ENCODE measurements at places on chromosomes 1 and 21. TPM values are rescaled to one million over a fixed set of nuclear protein-coding genes. Genes with fewer than 3 reads are reported as not detected.
A peak's percentile ranks its signal among the peaks of the same experiment; 100 is the strongest.

Gene S100A2
- total RNA-seq = 3.5 TPM

- peak; percentile 86 for DNase-seq
- peaks cover 43% of the 10 kb centered on the region for H3K4me1 ChIP-seq
- H3K27ac ChIP-seq = peak within 1 kb of the TSS; percentile 91
- H3K4me3 ChIP-seq = peak within 1 kb of the TSS; percentile 89
- peaks cover 23% of the 10 kb centered on the region for H3K36me3 ChIP-seq
- no peaks in the 10 kb centered on the region for H3K27me3 ChIP-seq
Observed at GRCh38 chr1:151839457-151840403, at the start of gene C2CD4D. C2CD4D (minus strand) TSS chr1:151839820; CDS start chr1:151838989, 831 bp downstream.

Gene OTUD7B
- 24.7 TPM for total RNA-seq

Gene BTBD19
- total RNA-seq = 35.2 TPM

Gene TMEM61
- not detected for total RNA-seq

DNA sequence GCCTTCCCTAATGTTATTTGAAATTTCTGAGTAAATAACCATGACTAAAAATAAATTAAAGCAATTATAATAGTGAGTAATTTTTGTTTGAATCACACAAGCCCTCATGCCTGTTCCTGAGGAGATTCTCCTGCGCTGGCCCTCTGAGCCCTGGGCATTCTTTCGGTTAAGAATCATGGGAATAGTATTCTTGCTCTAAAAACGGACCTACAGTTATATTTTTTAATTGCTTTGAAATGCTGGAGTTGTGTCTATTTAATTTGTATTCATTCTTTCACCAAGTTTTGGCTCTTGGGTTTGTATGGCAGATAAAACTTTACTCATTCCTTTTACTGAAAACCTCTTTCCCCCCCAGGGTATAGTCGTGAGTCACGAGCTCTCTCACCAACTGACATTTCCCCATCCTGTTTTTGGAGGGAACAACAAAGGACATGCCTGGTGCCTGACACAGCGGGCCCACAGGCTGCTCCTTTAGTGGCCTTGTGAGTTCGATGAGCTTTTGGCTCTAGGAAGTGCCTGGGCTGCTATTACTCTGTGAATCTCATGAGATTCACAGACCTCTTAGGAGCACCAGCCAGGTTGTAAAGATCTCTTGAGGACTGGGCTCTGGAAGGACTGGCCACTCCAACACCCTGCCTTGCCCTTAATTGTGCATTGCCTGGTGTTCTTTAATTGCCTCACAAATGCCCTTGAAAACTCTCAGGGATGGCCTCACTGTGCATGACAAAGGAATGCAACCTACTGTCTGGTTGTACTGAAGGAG, 58.6 kb downstream of the DDR2 start:
- peaks cover 5% of the 10 kb centered on the region for H3K4me1 ChIP-seq
- peaks cover 9% of the 10 kb centered on the region for H3K27me3 ChIP-seq
- H3K36me3 ChIP-seq = no peaks in the 10 kb centered on the region
- peak; percentile 20 for DNase-seq

Gene HHIPL2
- total RNA-seq = not detected

DNA sequence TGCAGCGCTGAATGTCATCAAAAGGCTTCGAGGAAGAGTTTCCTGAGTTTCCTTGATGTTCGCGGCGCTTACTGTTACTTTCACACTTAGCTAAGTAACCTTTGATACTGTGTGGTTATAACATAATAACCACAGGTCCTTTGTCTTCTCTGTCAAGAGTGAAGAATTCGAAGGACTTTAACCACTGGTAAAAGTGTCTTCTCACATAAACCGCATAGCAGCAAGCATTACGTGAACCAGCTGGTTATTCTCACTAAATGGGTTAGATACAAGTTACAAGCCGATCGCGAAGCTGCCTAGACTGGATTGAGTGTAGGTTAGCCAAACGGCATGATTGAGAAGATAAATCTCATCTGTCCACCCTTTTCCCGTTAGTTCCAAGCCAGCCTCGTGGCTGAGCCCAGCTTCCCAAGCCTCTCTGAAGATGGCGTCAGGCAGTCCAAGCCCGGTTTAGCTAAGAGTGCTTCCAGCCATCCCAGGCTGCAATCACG, 18.3 kb upstream of the IFNGR2 start:
- H3K27ac ChIP-seq = peak overlapping the region; percentile 38
- peaks cover 13% of the 10 kb centered on the region for H3K27me3 ChIP-seq
- H3K4me1 ChIP-seq = peaks cover 56% of the 10 kb centered on the region
- DNase-seq = peak; percentile 36
- H3K36me3 ChIP-seq = no peaks in the 10 kb centered on the region
- H3K4me3 ChIP-seq = peak overlapping the region; percentile 37

Gene FAM131C
- 0.33 TPM for total RNA-seq

Gene C1orf210
- total RNA-seq = not detected

- DNase-seq = no peak
- peaks cover 2% of the 10 kb centered on the region for H3K4me1 ChIP-seq
- no peak overlapping the region for H3K27ac ChIP-seq
- no peaks in the 10 kb centered on the region for H3K36me3 ChIP-seq
- H3K27me3 ChIP-seq = peaks cover 2% of the 10 kb centered on the region
Observed at GRCh38 chr21:44255511-44255981, 6.2 kb downstream of the DNMT3L start.

Gene CACNA1S
- total RNA-seq = not detected

Gene SH2D5
- total RNA-seq = 0.12 TPM

- no peak for DNase-seq
- H3K27ac ChIP-seq = peak overlapping the region; percentile 100
- no peaks in the 10 kb centered on the region for H3K27me3 ChIP-seq
- H3K4me3 ChIP-seq = peak overlapping the region; percentile 92
Observed at GRCh38 chr1:153633161-153633753, 609 bp upstream of the CHTOP start.

- H3K27ac ChIP-seq = no peak overlapping the region
- H3K36me3 ChIP-seq = no peaks in the 10 kb centered on the region
- DNase-seq = no peak
- H3K4me1 ChIP-seq = no peaks in the 10 kb centered on the region
- no peaks in the 10 kb centered on the region for H3K27me3 ChIP-seq
- H3K4me3 ChIP-seq = no peak overlapping the region
Observed at GRCh38 chr1:238153939-238154338, 263.2 kb upstream of the ZP4 start.

- DNase-seq = no peak
- no peak overlapping the region for H3K4me3 ChIP-seq
- H3K4me1 ChIP-seq = peaks cover 19% of the 10 kb centered on the region
- no peak overlapping the region for H3K27ac ChIP-seq
Observed at GRCh38 chr1:9078752-9079500, 9.5 kb upstream of the SLC2A5 start.

Gene AMY2B
- total RNA-seq = 4.4 TPM

DNA sequence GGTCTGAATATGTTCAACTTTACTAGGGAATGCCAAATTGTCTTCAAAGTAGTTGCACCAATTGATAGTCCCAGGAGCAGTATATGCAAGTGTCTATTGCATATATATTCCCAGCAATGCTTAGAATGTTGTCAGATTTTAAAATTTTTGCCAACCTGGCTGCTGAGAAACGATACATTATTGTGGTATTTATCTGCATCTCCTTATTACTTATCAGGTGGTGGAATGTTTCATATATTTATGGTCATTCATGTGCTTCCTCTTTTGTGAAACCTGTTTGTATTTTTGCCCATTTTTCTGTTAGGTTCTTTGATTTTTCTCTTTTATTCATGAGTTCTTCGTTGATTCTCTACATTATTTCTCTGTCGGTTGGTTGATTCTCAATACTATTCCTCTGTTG, 39.5 kb downstream of the COLGALT2 start:
- peaks cover 17% of the 10 kb centered on the region for H3K4me1 ChIP-seq
- H3K27ac ChIP-seq = no peak overlapping the region
- DNase-seq = no peak
- H3K36me3 ChIP-seq = no peaks in the 10 kb centered on the region
- no peak overlapping the region for H3K4me3 ChIP-seq

DNA sequence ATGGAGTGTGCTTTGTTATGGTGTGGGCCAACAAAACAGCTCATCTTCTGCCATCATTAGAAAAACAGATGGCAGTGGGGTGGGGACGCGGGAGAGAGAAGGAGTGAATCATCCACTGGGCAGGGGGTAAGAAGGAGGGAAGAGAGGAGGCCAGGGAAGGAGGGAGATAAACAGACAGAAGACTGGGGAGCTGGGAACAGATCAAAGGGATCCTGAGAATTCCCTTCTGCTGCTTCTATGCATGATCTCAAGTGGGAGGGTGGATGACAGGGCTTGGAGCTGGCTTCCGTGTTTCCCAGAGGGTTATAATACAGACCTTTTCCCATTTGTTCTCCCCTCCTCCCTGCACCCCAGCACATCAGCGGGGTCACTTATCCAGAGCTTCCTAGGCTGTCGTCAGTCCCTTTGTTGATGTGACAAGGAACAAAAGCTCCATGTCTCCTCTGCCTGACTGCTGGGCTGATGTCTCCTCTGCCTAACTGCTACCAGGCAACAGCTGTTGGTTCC, 338.6 kb downstream of the PAPPA2 start:
- H3K27me3 ChIP-seq = no peaks in the 10 kb centered on the region
- no peak for DNase-seq
- no peak overlapping the region for H3K4me3 ChIP-seq
- H3K4me1 ChIP-seq = no peaks in the 10 kb centered on the region
- no peaks in the 10 kb centered on the region for H3K36me3 ChIP-seq
- H3K27ac ChIP-seq = no peak overlapping the region

DNA sequence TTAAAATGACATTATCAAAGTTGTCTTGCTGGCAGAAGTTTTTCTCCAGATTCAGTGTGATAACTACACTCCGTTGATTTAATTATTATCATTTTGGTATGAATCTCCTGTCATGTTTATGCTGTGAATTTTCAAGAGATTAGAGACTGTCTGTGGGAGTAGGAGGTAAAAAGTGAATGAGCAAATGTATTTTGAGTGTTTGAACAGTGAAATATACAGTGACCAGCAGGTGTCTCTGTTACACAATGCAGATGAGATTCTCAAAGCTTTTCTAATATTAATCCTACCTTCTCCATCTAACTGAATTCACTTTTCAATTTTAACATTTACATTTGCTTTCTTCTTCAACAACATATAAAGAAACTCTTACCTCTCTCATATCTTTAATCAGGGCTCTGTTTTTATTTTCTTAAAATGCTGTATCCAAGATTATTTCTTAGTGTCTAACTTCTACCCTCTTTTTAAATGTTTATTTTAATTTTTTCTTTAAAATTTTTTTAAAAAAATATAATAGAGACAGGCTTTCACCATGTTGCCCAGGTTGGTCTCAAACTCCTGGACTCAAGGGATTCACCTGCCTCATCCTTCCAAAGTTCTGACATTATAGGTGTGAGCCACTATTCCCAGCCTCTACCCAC, 20.9 kb upstream of the HSPA13 start:
- H3K27me3 ChIP-seq = no peaks in the 10 kb centered on the region
- no peak overlapping the region for H3K4me3 ChIP-seq
- no peak for DNase-seq
- H3K27ac ChIP-seq = no peak overlapping the region

Gene RHOU
- total RNA-seq = 0.68 TPM

Gene STUM
- total RNA-seq = not detected

DNA sequence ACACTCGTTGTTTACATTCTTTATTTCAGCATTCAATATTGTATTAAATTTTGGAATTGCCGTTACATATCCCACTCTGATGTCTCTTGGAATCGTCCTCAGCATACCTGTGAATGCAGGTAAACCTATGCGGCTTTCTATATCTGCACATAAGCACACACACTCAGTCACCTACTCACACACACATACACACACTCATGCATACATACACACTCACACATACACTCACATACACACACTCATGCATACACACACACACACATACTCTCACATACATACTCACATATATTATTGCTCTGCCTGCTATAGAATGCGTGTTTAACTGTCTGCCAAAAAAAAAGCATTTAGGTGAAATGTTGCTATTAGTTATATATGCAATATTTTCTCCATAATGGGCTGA, 53.2 kb upstream of the COA6 start:
- H3K27ac ChIP-seq = no peak overlapping the region
- H3K27me3 ChIP-seq = peaks cover 29% of the 10 kb centered on the region
- no peak for DNase-seq

Gene OSCP1
- 2.7 TPM for total RNA-seq

- H3K4me3 ChIP-seq = no peak overlapping the region
- no peaks in the 10 kb centered on the region for H3K4me1 ChIP-seq
- H3K27me3 ChIP-seq = no peaks in the 10 kb centered on the region
- no peak overlapping the region for H3K27ac ChIP-seq
- DNase-seq = no peak
Observed at GRCh38 chr1:246004301-246004700, 502.8 kb downstream of the SMYD3 start.

- H3K27ac ChIP-seq = no peak overlapping the region
- peaks cover 34% of the 10 kb centered on the region for H3K27me3 ChIP-seq
- H3K4me1 ChIP-seq = peaks cover 16% of the 10 kb centered on the region
Observed at GRCh38 chr1:17214876-17215544, 10.1 kb downstream of the PADI1 start.

DNA sequence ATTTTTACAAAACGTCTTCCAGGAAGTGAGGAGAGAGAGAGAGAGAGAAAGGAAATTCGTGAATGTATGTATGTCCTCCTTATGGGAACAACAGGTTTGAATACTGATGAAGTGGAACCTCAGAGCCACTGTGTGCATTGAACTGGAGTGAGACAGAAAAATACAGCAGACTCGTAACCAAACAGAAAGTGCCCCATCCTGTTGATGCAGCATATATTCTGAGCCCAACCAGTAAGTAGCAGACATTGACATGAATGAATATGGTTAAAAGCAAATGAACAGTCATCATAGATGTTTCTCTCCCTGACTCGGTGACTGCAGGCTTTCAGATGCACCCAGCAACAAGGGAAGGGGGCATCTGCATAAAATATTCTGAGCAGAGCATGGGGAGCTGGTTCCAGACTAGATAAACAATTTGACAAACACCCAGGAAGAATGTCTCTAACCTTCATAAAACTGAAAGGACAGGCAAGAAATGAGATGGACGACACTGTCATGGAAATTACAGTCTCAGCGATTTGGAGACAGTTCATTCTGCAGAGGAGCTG, 471.0 kb upstream of the PBX1 start:
- H3K4me1 ChIP-seq = no peaks in the 10 kb centered on the region
- no peak overlapping the region for H3K27ac ChIP-seq
- no peak overlapping the region for H3K4me3 ChIP-seq
- no peaks in the 10 kb centered on the region for H3K27me3 ChIP-seq

Gene HRNR
- total RNA-seq = not detected

GRCh38 chr1:96164053-96164452, 557.5 kb upstream of the PTBP2 start:
- no peak for DNase-seq
- no peak overlapping the region for H3K27ac ChIP-seq
- no peaks in the 10 kb centered on the region for H3K27me3 ChIP-seq
- H3K36me3 ChIP-seq = no peaks in the 10 kb centered on the region
- H3K4me1 ChIP-seq = no peaks in the 10 kb centered on the region

Gene CHODL
- total RNA-seq = not detected

- H3K4me1 ChIP-seq = no peaks in the 10 kb centered on the region
- peaks cover 3% of the 10 kb centered on the region for H3K27me3 ChIP-seq
- no peak overlapping the region for H3K4me3 ChIP-seq
- no peak overlapping the region for H3K27ac ChIP-seq
- DNase-seq = no peak
Observed at GRCh38 chr1:24018611-24019580, 38.8 kb upstream of the SRSF10 start.

Measured in activated CD4-positive, alpha-beta memory T cell treated with anti-CD3 and anti-CD28 coated beads for 36 hours (primary cell).